Stimulated activated CD4-positive, alpha-beta T cell treated with anti-CD3 and anti-CD28 coated beads, TNF-alpha, amount 100 ng/mL, for 1 hour (primary cell): ENCODE measurements at places on chromosomes 6 and 20.

- no peak for DNase-seq
Measured at GRCh38 chr20:63708301-63709148, 686 bp downstream of the ZGPAT start.

GRCh38 chr20:33561692-33562601 lies 72.1 kb downstream of the CBFA2T2 start:
- DNase-seq = no peak

- no peak for DNase-seq
Measured at GRCh38 chr20:16236589-16237241, 336.5 kb downstream of the KIF16B start.

GRCh38 chr20:4014031-4014474 lies 1.3 kb downstream of the RNF24 start:
- no peak for DNase-seq

GRCh38 chr20:61436667-61437279 lies 184.7 kb downstream of the CDH4 start:
- DNase-seq = no peak

- no peak for DNase-seq
Measured at GRCh38 chr6:163179721-163180120, 234.8 kb upstream of the QKI start.
